ENCODE measurements at places on chromosomes 3 and 15. TPM values are rescaled to one million over a fixed set of nuclear protein-coding genes. Genes with fewer than 3 reads are reported as not detected.

DNA sequence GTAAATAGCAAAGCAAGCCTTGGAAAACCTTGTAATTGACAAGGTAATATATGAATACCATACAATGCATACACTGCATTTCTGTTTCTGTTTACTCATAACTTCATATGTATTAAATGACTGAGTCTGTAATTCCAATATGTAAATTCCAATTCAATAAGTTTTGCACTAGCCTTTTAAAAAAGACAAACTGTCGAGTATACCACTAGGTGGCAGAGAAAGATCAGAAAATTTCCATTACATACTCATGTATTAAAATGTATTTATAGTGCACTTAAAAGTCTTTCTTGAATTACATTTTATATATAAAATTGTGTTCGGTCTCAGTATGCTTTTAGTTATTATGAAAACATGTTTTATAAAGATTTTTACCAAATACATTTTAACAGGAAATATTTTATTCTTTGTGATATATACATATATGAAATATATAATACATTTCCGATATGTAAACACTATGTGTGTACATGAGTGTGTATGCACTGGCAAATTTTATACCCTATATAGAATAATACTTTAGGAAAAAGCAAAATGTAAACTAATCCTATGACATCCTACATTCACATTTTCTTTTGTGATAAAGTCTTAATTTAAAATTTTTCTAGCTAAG is 216.8 kb downstream of the VGLL3 start:
- DNase-seq = no peak

GRCh38 chr3:8816106-8816505 is 46.7 kb upstream of the OXTR start:
- DNase-seq = no peak

GRCh38 chr3:179450261-179450701 is 989 bp downstream of the GNB4 start:
- no peak for DNase-seq

DNA sequence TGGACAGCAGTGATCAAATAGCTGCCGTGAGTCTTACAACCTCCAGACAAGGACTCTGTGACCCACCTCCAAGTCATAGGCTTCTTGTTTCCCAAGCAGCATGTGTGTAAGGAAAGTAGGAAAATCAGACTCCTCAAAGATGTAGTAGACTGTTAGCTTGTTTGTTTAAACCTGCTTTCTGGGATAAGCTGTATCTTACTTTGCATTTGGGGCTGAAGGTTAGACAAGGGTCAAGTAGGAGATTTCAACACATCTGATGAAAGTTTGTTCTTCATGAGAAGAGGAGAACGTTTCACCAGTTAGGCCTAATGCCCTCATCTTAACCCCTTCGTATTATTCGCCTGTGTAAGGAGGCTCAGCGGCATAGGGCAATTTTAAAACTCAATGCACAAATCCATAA is 756.4 kb upstream of the NR2F2 start:
- DNase-seq = no peak

Gene SOX14
- not detected for total RNA-seq

- DNase-seq = no peak
Measured at GRCh38 chr3:33317963-33318709, 40.9 kb downstream of the FBXL2 start.

Gene MRAS
- total RNA-seq = 102 TPM

DNA sequence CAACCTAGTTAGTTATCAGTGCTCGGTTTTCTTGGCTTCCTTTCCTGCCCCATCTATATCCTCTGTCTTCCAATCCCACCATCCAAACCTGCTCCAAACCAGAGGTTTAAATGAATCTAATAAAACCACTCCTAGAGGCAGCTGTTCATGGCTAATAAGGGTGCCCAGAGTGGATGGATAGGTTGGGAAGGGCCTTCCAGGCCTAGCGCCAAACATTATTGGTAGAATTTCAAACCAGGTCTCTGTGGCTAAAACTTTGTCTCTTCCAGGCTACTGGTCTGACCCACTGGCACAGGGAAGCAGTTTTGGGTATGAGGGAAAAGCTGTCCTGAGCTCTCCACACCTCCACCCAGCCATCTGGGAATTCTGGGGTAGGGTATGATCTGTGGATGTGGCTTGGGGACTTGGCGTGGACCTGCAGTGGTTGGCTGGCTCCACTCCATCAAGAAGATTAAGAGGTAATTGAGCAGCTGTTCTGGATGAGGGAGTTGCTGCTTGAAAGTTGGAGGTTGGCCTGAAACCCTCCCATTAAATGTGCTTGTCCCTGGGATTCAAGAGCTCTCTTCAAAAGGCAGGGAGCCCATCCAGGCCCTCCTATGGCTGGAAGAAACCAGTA is 29.3 kb upstream of the INSYN1 start:
- no peak for DNase-seq

Gene NR2F2
- total RNA-seq = 208 TPM

Gene ROPN1B
- not detected for total RNA-seq

Gene CHST2
- total RNA-seq = 2.5 TPM

- DNase-seq = no peak
Measured at GRCh38 chr3:145898487-145898886, 262.5 kb downstream of the PLOD2 start.

- peak; percentile 70 for DNase-seq
Measured at GRCh38 chr3:127053979-127054378, 71.1 kb downstream of the PLXNA1 start.

- no peak for DNase-seq
Measured at GRCh38 chr3:16048435-16049318, 125.8 kb upstream of the GALNT15 start.

DNA sequence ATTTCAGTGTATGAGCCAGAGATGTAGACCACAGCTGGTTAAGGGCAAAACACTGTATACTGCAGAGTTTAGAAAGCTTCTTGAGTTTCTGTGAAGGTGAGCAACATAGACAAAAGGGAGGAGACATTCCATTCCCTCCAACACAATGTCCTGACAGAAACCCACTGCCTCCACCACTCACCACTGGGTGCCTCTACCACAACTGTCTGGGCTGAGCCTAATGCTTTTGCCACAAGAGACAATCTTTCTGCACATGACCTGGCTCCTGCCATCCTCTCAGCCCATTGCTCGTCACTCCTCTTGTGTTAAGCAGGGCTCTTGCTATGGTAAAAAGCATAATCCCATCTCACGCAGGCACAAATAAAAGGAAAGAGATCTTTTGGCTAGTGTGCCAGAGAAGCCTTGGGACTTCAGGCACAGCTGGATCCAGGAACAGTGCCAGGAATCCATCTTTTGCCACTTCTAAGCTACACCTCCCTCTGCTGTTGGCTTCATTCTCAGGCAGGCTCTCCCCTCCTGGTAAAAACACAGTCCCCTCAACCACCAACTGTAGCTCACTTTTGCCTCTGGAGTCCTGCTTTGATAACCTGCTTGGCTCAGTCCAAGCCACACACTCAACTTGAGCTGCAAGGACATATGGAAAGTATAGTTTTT is 140.6 kb upstream of the PRR20G start:
- no peak for DNase-seq

Gene SUSD5
- 3.7 TPM for total RNA-seq

GRCh38 chr3:149177122-149177521 is 44.5 kb downstream of the CP start:
- DNase-seq = no peak

- no peak for DNase-seq
Measured at GRCh38 chr3:64138046-64138445, 87.2 kb downstream of the PRICKLE2 start.

GRCh38 chr3:109382588-109382987 is 45.2 kb upstream of the DPPA4 start:
- DNase-seq = no peak

Gene GRIP2
- total RNA-seq = 3.7 TPM

GRCh38 chr15:34342737-34343575 is at the start of the genes NOP10 and NUTM1:
TSS of gene NOP10 (minus strand) at chr15:34343136. CDS start at chr15:34343073, 63 bp downstream.
TSS of gene NUTM1 (plus strand) at chr15:34343315. CDS start at chr15:34343697, 382 bp downstream.
- DNase-seq = peak; percentile 97

Gene BMF
- total RNA-seq = 5.0 TPM

Gene EPHA3
- 15.5 TPM for total RNA-seq

- no peak for DNase-seq
Measured at GRCh38 chr3:177459401-177459800, 262.1 kb upstream of the TBL1XR1 start.

GRCh38 chr15:76337059-76337695 is 604 bp downstream of the ISL2 start:
- DNase-seq = no peak

DNA sequence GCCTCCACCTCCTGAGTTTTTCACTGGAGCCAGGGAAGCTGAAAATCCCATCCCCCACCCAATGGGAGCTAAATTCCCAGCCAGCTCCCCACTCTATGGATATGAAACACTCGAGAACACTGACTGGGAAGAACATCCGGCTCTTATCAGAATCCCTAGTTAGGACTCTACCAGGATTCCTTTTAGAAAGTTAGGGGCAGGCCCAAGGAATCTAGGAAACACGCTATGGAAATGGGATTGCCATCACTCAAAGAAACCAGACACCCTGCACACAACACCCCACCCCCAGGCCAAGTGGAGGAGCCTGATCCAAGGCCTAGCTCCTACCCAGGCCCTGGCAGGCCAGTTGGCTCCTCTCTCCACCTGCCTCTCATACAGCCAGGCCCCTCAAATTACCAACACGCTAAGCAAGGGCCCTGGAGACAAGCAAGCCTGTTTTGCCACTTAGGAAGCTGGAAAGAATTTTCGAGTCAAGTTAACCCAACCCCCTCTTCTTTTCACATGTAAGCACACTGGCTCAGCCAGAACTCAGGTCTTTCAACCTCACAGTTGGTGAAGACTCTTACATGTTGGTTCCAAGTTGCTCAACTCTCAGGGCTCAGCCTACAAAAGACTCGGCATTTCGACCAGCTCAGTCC is 75.5 kb downstream of the RBPMS2 start:
- DNase-seq = no peak

- DNase-seq = no peak
Measured at GRCh38 chr3:26984416-26985390, 362.1 kb downstream of the LRRC3B start.

Gene PLSCR2
- total RNA-seq = 0.43 TPM

GRCh38 chr3:163368168-163368567 is 1710.1 kb downstream of the SI start:
- DNase-seq = no peak

GRCh38 chr15:78906316-78906620 is 33.6 kb downstream of the MORF4L1 start:
- no peak for DNase-seq

- DNase-seq = no peak
Measured at GRCh38 chr3:23629181-23629894, 176.4 kb upstream of the UBE2E1 start.

- no peak for DNase-seq
Measured at GRCh38 chr3:34005886-34006285, 207.5 kb downstream of the PDCD6IP start.

Gene FSD2
- not detected for total RNA-seq

Gene SQOR
- total RNA-seq = 44.4 TPM

- no peak for DNase-seq
Measured at GRCh38 chr3:72445827-72446217, 402.4 kb downstream of the SHQ1 start.

- peak; percentile 77 for DNase-seq
Measured at GRCh38 chr3:127479449-127479848, 111.1 kb downstream of the TPRA1 start.

Measured in posterior vena cava (tissue), 2 donors.